ENCODE measurements at places on chromosomes 5 and 9.

DNA sequence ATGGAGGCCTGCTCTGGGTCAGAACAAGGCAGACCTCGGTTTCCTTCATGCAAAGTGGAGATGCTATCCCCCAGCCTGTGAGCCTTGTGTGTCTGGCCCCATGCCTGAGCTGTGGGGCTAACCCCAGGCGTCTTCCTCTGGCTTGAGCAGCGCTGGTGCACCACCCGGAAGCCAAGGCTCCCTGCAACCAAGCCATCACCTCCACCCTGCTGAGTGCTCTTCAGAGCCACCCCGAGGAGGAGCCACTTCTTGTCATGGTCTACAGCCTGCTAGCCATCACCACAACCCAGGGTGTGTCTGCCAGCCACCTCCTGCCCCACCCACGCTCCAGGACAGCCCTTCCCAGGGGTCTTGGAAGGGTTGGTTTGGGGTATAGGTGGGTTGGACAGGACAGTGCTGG lies 16.2 kb downstream of the REXO4 start:
- no peak for DNase-seq

DNA sequence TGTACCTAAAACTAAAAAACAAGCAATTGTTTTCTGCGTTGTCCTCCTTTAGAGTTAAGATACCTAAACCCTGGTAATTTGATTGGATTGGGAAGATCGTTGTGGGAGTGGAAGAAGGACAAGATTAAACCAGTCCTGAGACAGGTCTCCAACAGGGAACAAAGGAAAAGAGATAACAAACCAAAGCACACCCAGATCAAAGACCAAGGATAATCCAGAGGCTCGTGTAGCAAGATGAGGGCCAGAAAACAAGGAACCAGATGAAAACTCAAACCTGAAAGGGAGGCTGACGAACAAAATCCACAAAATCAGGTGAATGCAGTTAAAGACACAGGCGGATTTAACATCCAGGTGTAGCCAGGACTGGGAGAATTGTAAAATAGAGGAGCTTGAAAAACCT lies 618.1 kb downstream of the SLCO4C1 start:
- DNase-seq, result no peak

- no peak for DNase-seq
Observed at GRCh38 chr5:174667526-174667925, 56.9 kb upstream of the MSX2 start.

GRCh38 chr9:13688223-13688989 lies 408.9 kb upstream of the MPDZ start:
- DNase-seq, result no peak

- DNase-seq, result no peak
Observed at GRCh38 chr9:8815219-8815618, 1015.6 kb upstream of the DMAC1 start.

- DNase-seq, result no peak
Observed at GRCh38 chr9:105114964-105115728, 129.3 kb upstream of the SLC44A1 start.

GRCh38 chr5:109146591-109146990 lies 263.2 kb downstream of the PJA2 start:
- DNase-seq, result no peak

DNA sequence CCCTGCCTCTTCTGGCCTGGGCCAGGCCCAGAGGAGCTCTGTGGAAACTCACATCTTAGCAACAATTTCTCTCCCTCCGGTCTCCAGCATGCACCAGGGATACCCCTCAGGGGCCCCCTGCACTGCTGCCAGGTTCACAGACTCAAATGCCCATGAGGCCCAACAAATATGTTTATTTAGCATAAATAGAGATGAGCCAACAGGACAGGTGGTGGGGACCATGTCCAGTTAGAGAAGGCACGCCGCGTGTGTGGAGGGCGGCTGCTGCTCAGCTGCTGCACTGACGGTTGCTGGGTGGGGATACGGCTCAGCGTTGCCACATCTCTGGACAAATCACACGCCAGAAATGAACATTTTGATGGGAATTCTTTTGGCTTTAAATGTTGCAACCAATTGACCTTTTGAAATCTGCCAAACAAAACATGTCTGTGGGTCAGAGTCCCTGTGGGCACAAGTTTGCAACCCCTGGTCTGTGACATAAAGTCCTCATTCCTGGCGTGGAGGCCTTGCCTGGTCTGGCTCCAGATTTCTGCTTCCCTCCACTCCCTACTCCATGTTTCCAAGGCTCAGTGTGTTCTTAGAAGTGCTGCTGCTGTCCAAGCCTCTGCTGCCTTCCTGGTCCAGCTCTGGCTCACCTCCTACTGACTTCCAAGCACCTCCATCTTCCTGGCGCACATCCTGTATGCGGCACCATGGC lies 88.9 kb downstream of the AMBP start:
- no peak for DNase-seq

DNA sequence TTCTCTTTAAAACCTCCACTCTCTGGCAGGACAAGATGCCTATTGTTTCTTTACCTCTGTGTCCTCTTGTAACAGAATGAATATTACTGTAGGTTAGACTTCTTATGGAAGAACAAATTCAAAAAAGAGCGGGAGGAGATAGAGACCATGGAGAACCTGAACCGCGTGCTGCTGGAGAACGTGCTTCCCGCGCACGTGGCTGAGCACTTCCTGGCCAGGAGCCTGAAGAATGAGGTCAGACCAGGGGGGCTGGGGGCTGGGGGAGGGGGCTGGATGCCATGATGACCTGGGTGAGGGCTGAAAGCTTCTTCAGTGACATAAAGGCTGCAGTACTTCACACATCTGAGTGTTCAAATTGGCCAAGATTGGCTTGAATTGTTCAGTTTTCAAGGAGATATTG lies 61.4 kb downstream of the CFAP90 start:
- DNase-seq, result no peak

DNA sequence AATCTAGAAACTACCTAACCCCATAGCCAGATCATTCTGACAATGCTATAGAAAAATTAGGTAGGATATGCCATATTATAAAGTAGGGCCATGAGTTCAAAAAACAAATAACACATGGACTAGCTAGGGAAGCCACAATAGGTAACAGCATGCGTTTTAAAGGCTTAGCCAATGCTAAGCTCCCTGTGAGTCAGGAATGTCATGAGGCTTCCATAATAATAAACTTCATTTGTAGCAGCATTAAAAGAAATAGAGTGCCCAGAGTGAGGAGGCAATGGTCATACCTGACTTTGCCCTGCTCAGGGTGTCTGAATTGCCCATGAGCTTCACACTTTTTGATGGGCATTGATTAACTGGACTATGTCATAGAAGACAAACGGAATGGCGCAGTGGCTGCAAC lies 15.8 kb downstream of the FOXE1 start:
- no peak for DNase-seq

DNA sequence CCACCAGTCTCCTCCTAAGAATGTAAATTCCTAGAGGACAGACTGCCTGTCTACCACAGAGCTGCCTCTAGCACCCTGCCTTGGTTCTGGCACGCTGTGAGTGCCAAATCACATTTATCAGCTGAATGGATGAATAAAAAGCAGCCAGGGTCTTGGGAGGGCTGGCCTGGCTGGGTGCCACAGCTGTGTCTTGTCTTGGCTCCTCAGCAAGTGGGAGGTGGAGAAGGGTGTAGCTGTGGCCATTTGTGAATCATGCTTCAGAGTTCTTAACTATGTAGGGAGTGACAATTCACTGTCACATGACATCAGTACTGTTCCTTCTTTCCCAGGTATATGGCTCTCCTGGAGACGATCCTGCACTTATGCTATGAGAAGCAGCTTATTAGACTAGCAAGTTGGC lies 70.6 kb downstream of the DCP2 start:
- no peak for DNase-seq

DNA sequence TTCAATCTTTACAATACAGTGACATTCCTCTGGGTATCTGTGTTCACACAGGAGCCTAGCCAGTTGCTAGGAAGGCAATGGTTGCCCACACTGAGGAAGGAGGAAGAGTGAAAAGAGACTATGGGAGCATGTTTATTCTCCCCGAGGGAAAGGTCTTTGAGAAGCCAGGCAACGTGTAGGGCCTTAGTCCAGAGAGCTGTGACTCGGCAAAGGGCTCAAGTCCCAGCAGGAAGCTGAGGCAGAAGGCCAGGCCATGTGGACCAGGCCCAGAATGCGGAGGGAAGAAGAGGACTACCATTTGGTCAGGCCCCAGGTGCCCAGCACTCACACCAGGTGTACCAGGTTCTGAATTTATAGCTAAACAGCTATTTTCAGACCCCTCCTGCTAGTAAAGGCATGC lies 136.6 kb upstream of the DMAC1 start:
- DNase-seq, result no peak

- no peak for DNase-seq
Observed at GRCh38 chr9:129398101-129398960, 220.3 kb upstream of the IER5L start.

DNA sequence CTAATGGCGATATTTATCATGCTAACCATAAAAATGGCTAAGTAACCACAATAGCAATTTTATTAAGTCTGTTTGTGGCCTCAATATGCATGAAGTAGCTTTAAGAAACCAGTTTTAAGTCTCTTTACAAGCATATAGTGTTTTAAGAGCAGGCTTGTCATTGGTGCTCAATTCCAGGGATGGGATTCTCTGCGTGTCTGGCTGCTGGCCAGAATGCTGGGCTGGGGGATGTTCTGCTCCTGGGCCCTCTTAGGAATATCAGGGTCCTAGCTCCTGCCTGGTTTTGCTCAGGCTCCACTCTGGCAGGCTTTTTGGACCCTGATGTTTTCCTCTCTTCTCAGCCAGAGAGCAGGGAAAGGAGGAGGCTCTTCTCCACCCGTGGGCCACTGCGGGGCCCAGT lies 127.2 kb downstream of the PDE8B start:
- DNase-seq, result no peak

DNA sequence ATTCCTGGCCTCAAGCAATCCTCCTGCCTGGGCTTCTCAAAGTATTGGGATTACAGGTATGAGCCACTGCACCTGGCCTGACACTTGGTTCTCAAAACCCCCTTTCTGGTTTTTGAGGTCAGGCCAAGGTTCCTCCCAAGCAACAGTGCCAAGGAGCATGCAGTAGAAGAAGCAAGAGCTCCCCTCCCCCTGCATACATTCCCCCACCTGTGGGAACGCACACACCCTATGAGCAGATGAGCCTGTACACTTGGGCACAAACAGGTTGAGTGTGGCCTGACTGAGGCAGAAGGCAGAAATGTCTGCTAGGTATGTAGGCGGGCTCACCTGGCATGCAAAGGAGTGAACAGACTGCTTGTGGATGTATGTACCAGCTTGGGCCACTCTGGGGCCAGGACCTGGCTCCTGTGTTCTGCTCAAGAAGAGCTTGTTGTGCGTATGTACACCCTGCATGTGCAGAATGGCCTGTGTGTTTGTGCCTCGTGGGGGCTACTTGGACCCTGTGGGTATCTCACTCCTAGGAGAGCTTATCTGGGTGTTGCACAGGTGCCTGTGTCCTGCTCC lies 1.7 kb downstream of the GPRIN1 start:
- DNase-seq, result no peak

GRCh38 chr9:88959727-88960469 lies 31.4 kb upstream of the S1PR3 start:
- DNase-seq, result no peak

DNA sequence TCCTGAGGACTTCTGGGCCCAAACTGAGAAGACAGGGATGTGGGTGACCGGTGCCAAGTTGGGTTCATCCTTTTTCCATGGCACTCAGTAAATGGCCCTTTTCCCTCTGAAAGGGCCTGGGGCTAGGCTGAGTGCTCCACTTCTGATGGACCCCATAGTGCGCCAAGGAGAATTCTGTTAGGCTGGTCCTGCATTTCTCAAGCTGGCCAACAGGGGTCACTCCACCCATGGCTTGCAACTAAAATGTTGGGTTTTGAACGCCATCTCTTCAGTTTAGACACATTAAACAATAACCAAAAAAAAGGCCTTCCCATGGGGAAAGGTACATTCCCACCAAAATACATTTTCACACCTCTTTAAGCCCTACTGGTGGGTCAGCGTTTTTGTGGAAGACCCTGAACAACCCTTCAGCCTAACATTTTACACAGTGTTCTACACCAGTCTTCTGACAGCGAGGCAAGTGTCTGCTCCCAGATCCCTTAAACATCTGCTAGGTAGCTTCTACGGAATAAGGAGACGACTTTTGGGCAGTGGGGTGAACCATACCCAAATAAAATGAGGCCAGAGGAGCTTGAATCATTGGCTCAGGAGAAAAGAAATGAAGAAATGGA lies 27.3 kb downstream of the CNTFR start:
- DNase-seq, result no peak

- DNase-seq, result no peak
Observed at GRCh38 chr9:7979611-7980010, 180.0 kb upstream of the DMAC1 start.

DNA sequence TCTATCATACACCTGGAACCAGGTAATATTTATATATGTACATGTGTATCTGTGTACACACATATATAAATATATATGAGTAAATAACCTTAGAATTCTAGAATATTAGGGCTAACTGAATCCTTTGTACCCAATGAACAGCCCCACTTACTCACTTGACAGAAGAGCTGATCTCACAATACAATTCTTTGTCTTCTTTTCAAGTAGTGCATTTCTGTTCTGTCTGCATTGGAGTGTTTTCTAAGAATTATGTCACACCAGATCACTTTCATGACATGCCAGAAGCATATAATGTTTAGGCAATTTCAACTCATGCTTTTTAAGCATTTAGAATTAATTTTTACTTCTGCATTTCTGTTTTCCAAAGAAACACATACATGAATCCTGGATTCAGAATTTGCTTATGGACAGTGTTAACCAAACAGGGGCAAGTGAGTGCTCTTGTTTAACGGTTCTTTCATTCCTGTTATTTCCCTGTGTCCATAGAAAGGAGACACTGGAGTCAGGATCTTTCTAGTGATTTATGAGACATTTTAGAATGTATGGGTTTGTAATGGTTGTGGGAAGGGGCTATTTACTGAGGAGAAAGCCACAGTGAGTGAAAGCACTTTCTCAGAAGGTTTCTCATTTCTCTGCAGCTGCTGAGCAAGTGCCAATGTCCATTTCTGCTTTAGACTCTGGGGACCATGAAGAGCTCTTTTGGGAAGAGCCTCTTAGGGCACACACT lies 123.2 kb downstream of the RMI1 start:
- DNase-seq, result no peak

- no peak for DNase-seq
Observed at GRCh38 chr5:93407454-93407853, 173.6 kb downstream of the NR2F1-AS1 start.

DNA sequence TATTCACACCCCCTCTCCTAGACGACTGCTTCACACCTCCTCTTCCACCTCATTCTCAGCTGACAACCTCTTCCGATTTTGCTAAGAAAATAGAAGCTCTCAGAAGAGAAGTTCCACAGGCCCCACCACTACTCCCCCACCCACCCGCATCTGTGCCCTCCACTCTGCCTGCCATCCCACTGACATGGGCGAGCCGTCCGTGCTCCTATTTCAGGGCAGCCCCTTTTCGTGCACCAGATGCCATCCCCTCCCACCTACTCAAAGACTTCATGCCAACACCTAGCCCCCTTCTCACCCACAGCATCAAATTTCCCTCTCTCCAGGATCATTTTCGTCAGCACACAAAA lies 34.6 kb upstream of the JADE2 start:
- DNase-seq, result no peak

GRCh38 chr5:172818081-172818480 lies 16.0 kb upstream of the ERGIC1 start:
- DNase-seq, result no peak

Data from activated CD8-positive, alpha-beta memory T cell treated with anti-CD3 and anti-CD28 coated beads for 4 hours (primary cell).